Ammon's horn (tissue), 1 donor: ENCODE measurements at places on chromosomes 12 and 14.
A peak's percentile ranks its signal among the peaks of the same experiment; 100 is the strongest.

DNA sequence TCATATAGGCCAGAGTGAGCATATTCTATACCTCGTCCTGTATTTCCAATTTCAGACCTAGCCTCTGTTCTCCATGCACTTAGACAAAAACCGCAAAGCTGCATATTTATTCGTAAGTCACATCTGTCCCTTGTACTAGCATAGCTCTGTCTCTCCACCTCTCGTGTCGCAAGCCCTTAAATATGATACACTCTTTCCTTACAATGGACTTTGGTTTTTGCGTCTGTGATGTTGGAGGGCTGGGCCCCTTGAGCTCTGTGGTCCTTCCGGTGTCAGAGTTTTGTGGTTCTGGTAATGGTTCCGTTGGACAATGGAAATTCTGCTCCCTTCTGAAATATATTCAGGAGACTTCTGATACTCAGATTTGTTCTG is 11.3 kb downstream of the PRKCH start:
- no peak for DNase-seq

GRCh38 chr14:52377940-52378339 is 63.8 kb downstream of the PTGER2 start:
- no peak for DNase-seq

- no peak for DNase-seq
Measured at GRCh38 chr14:33052943-33053342, 114.3 kb downstream of the NPAS3 start.

- DNase-seq, result no peak
Measured at GRCh38 chr14:96688629-96689028, 108.6 kb upstream of the VRK1 start.

GRCh38 chr14:100440758-100441203 is 117.6 kb downstream of the SLC25A47 start:
- no peak for DNase-seq

GRCh38 chr14:94408546-94409095 is 20.2 kb upstream of the SERPINA1 start:
- DNase-seq, result no peak

GRCh38 chr14:53048631-53049030 is 97.8 kb upstream of the FERMT2 start:
- DNase-seq, result no peak

GRCh38 chr12:41512497-41512896 is 324.4 kb downstream of the PDZRN4 start:
- DNase-seq, result no peak

DNA sequence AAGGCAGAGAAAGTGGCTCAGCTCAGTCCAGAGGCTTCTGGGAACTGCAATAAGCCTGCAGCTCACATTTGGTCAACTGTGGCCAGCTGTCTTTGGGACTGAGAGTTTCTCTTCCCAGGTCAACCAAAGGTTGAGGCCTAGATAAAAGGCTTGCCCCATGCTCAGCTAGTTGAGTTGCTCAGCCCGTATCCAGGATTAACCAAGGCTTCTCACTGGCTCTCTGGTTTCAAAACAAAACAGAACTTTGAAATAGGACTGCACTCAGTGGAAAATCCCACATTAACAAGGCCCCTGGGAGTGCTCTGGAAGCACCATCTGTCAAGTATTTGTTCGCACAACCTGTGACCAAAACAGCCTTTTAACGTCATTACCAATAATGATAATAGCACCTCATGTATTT is 40.3 kb upstream of the NUAK1 start:
- no peak for DNase-seq

DNA sequence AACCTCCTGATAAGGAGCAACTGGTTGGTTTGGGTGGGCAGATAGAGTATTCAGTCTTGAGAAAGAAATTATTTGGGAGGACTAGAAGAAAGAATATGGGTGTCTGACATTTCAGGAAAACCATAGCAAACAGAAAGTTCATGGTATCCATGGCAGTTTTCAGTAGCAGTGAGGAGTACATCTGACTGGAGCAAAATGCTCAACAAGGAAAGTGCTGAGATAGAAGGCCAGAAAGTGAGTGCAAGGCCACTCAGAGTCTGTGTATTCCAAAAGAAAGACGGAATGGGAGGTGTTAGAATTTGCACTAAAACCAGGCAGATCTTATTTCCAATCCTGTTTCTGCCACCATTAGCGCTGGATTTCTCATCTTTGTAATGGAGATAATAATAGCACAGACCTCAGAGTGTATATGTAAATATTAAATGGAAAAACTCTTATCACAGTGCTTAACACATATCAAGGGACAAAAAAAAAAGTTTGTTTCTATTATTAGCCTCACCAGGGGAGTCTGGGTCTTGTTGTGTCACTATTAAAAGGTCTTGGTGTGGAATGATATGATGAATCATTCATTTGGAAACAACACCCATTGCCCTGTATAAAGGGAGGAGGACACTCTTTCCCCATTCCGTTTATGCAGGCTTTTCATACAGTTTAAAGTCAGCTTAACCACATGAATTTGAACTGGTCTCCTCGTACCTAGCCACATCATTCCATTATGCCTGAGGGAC is 349.8 kb downstream of the IPO8 start:
- DNase-seq, result no peak

DNA sequence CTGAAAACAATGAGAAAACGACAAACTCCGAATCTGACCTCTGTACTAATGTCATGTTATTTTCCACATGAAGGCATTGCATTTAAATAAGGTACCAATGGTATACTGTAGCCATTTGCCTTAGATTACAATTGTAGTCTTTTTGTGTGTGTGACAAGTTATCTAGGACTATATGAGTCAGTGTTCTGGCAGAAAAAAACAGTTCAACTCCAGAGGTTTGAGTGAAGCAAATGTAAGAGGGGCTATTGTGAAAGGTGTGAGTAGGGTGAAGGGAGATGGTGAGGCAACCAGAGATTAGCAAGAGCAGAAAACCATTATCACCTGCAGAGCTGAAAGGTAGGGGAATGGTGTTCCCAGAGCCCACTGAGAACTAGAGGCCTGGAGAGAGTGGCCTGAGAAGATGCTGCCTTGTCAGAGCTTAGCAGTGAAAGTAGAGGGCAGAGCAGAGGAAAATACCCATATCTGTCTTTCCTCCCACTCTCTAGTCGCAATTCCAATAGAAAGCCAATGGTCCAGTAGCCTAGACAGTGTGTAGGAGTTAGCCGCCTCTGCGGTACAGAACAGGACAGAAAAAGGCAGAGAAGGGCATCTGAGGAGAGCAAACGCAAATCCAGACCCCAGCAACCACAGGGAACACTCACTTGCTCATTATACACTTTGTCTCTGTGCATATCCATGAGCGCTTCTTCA is 112.2 kb downstream of the DYRK2 start:
- DNase-seq, result no peak

GRCh38 chr12:65490250-65490649 is 211.8 kb downstream of the MSRB3 start:
- DNase-seq, result no peak

- no peak for DNase-seq
Measured at GRCh38 chr12:116853507-116853906, 27.7 kb downstream of the HRK start.

DNA sequence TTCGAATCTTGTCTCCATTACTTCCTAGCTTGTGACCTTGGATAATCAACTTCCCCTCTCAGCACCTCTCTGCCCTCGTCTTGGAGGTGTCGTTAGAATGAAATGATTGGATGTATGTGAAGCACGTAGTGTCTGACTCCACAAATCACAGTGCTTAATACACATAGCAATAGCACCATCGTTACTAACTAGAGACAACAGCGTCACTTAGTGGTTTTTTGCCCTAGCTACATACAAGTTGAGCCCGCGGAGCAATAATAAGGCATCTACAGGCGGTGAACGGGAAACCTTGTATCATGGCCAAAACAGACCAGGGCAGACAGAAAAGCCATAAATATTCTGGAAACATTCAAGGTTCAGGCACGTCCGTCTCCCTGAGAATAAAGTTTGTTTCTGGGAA is 154.9 kb downstream of the ASCL4 start:
- DNase-seq, result peak; percentile 54

- DNase-seq, result no peak
Measured at GRCh38 chr12:25332143-25332542, 81.4 kb upstream of the KRAS start.

DNA sequence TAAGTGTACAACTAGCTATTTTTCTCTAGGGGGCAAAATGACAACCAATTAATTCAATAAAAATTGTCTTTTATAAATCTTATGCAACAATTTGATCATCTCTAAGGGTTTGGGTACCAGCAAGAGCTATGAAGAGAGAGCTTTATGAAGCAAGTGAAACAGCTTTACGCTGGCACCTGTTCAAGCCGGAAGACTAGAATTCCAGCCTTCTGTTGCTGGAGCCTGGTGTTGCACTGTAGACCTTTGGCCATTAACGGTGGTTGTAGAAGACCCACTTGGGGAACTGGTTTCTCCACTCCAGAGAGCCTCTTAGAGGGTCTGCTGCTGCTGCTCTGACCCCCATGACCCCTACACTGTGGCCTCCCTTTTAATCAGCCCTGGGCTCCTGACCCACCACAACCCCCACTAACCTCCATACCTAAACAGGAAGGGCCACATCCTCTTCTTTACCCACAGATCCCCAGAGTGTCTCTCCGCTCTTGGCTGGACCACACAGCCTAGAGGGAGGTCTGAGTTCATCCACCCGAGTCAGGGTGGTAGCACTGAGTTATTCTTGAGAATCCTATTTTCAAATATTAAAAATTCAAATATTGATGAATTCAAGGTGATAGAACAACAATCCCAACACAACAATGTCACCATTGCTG is 54.6 kb upstream of the STON2 start:
- no peak for DNase-seq

GRCh38 chr14:64501411-64502171 is 2.0 kb downstream of the ZBTB25 start:
- no peak for DNase-seq

DNA sequence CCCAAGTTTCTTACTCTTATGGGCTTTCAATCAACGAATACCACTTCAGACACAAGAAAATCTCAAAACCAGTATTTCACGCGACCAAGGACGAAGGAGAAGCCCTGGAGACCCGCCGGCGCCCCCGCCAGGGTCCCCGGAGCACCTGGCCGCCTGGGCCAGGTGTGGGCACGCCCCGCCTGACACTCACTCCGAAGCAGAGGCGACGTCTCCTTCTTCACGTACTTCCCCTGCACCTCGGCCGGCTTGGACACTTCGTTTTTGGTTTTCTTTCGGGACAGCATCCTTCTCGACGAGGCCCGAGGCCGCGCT is 466 bp downstream of the SAV1 start:
- DNase-seq, result peak; percentile 7

DNA sequence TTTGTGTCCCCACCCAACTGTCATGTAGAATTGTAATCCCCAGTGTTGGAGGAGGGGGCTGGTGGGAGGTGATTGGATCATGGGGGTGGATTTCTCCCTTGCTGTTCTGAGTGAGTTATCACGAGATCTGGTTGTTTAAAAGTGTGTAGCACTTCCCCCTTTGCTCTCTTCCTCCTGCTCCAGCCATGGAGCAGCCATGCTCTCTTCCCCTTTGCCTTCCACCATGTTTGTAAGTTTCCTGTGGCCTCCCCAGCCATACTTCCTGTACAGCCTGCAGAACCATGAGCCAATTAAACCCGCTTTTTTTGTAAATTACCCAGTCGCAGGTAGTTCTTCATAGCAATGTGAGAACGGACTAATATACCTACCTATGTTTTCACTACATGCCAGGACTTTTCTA is 2.6 kb upstream of the POC1B start:
- DNase-seq, result no peak

DNA sequence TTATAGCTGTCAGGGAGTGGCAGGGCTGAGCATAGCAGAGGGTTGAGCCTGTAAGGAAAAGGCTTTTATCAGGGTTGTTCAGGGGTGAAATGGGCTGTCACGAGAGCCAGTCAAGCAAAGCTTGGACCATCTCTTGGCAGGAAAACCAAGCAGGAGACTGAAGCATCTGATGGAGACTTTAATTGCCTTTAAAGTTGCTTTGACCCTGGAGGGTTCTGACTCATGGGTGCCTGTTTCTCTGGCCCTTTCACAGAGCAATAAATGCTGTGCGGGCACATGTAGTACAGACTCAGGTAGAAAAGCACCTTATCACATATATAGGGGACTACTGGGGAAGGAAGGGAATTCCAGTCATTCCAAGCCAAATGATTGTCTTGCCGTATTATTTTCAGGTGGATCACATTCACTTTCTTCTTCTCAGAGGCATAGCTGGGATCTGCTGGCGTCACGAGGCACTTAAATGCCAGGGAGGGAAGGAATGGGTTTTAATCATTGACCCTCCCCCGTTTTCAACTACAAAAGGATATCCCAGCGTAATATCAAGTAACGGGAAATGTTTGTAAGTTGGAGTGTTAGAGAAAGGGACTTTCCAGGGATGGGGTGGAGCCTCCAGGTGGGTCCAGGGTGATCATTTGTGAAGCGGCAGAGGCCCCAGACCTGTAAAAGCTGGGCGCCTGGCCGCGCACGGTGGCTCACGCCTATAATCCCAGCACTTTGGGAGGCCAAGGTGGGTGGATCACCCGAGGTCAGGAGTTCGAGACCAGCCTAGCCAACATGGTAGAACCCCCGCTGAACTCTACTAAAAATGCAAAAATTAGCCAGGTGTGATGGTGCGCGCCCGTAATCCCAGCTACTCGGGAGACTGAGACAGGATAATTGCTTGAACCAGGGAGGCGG is 34.9 kb downstream of the PLEKHD1 start:
- no peak for DNase-seq

- DNase-seq, result no peak
Measured at GRCh38 chr12:66493819-66494218, 185.1 kb downstream of the GRIP1 start.

- no peak for DNase-seq
Measured at GRCh38 chr12:97968641-97969197, 506.1 kb downstream of the RMST start.

DNA sequence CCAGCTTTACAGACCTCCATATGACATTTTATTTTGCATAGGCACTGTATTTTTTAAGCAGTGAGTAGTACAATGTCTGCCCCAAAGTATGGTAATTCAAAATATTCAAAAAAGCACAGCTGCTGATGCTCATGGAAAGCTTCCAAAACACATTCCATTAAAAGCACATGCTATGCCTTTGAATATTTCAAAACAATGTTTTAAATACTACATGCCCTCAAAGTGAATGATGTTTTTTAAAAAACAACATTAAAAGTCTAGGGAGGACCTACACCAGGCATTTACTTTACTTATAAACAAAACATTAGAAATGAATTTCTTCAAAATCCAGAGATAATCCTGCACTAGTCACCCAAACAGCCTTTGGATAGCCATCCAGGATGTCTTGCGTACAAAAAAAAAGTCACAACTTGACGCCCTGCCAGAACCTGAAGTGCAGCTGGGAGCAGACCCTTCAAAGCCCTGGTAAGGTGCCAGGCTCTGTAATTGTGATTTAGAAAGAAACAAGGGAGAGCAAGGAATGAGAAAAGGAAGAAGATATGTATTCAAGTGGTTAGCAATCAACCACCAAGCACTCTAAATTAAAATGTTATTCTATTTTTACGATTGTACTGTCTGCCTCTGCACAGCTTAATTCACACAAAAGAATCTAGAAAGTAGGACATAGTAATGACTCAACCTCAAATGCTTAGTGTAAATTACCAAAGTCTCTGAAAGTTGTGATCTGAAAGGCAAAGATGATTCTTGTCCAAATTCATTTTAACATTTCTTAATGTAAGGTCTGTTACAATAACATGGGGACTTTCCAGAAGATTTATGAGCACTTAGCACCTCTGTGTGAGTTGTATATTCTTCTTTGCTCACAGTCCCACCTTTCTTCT is 31.9 kb downstream of the CEP83 start:
- DNase-seq, result peak; percentile 18

- no peak for DNase-seq
Measured at GRCh38 chr14:61774861-61775260, 12.6 kb downstream of the SNAPC1 start.

GRCh38 chr12:29145372-29146170 is 3.5 kb upstream of the FAR2 start:
- no peak for DNase-seq
